Activated T-helper 9 cell treated with anti-CD3 and anti-CD28 coated beads, Interleukin-2, amount 50 U/mL, for 16 hours (primary cell): ENCODE measurements at places on chromosomes 16 and 17.

GRCh38 chr16:64925166-64925565 is 196.7 kb downstream of the CDH11 start:
- no peak for DNase-seq

DNA sequence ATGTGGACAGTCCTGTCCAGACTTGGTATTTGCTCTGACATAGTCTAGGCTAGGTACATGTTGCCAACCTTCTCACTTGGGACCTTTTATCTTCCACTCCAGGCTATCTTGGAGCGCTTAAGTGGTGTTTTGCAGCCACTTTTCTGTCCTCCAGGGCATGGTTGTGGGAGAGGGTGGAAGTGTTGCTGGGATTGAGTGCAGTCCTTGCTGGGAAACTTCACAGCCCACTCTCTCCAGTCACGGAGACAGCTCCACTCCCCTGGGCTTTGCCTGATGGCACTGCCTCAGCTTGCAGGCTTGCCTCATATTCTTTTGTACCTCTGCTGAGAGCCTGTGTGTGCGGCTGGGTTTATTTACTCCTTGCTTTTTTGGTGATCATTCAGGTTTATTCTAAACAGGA is 17.4 kb downstream of the RPA1 start:
- DNase-seq: no peak

- no peak for DNase-seq
Measured at GRCh38 chr17:28317966-28318758, 838 bp upstream of the TMEM97 start.

- DNase-seq: no peak
Measured at GRCh38 chr17:40980117-40980516, 4.0 kb downstream of the KRT40 start.

GRCh38 chr17:50213026-50214022 is 11.9 kb upstream of the COL1A1 start:
- DNase-seq: no peak

GRCh38 chr16:1070084-1070863 is 2.3 kb upstream of the SSTR5 start:
- DNase-seq: no peak

DNA sequence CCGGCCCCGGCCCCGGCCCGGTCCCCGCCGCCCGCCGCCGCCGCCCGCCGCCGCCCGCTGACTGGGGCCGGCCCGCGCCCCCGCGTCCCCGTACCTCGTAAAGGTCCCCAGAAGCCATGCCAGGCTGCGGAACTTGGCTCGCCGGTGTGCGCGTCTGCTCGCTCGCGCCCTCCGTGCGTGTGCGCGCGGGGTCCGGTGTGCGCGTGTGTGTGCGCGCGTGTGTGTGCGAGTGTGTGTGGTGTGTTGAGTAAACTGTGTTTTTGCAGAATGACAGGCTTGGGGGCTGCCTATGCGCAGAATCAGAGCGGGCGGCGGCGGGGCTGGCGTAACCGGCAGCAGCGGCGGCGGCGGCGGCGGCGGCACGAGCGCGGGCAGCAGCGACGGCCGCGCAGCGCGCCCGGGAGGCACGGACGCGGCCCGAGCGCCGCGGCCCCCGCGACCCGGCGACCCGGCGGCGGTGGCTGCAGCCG is 307 bp downstream of the CDYL2 start:
- peak; percentile 48 for DNase-seq

DNA sequence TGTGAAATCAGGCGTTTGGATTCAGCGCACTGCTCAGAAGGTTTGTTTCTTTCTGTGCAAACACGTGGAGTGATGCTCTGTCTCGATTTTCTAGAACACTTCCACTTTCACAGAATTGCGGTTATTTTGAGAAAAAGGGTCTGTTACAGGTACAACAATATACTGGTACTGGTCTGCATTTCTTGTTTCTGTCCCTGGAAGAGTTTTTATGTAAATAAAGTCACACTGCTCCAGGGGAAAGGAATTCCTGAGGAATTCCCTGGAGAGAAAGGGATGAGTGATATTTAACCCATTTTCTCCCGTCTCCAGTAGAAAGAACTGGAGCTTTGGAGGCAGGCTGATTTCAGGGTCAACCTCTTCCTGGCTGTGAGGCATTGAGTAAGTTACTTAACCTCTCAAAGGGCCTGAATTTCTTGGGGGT is 16.2 kb upstream of the RMI2 start:
- DNase-seq: no peak

DNA sequence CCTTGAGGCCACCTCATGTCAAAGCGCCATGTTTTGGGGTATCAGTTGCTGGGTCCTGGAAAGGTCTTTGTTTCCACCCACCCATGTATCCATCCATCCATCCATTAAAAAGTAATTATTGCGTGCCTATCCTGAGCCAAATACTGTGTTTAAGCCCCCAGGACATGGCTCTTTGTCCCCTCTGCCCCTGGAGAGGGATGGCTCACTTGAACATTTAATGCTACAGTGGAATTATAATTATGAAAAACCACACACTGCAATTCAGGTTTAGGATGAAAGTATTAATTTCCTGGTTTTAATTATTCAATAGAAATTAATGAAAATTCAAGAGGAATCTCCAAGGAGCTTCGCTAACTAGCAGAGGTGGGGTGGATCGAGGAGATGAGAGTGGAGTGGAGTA is 97.8 kb downstream of the MGAT5B start:
- DNase-seq: no peak

- DNase-seq: no peak
Measured at GRCh38 chr16:73032541-73033270, 15.2 kb downstream of the ZFHX3 start.

- DNase-seq: no peak
Measured at GRCh38 chr16:48393485-48394354, 8.5 kb upstream of the SIAH1 start.

DNA sequence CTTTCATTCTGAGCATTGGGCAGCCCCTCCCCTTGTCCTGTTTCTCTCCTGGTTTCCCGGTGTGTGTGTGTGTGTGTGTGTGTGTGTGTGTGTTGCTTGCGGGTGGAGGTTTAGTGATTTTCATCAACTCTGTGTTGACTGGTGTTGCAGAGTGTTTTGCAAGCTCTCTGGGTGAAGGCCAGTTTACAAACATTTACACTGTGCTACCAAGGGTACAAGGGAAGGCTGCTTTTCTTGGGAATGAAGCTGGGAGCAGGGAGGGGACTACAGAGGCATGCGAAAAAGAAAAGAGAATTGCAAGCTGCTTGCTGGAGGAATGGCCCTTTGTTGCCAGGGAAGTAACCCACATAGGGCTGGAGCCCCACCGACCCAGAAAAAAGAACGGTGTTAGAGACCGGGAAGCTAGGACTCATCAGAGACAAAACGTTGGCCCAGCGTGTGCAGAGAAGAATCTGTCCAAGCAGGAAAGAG is 29.6 kb downstream of the HS3ST3B1 start:
- no peak for DNase-seq

DNA sequence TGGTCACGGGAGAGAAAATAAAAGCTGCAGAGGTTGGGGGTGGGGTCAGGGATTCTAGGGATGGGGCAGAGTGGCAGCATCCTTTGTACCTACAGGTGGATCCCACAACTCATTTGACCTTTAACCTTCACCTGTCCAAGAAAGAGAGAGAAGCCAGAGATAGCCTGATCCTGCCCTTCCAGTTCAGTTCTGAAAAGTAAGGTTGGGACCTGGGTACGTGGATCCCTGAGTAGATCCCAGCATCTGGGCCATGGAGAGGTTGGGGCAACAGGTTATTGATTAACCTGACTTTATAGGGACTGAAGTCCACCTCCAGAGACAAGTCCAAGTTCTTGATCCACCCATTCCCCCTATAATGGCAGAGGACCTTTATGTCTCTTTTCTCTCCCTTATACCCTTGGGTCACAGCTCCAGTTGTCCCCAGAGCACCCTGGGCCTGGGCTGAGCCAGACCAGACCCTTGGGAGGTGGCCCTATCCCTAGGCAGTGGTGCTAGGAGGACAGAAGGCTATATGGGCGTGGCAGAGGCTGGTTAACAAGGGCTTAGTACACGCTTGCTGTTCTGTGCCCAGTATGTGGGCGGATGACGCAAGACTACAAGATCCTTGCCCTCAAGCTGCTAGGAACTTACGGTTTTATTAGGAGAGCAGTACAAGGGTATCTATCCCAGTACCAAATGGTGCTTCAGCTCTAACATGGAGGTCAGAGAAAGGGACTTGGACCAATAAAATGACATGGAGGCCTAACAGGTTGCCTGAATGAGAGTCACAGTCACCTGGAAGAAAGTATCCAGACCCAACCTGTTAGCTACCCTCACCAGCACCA is 3.3 kb downstream of the CLDN7 start:
- DNase-seq: no peak

DNA sequence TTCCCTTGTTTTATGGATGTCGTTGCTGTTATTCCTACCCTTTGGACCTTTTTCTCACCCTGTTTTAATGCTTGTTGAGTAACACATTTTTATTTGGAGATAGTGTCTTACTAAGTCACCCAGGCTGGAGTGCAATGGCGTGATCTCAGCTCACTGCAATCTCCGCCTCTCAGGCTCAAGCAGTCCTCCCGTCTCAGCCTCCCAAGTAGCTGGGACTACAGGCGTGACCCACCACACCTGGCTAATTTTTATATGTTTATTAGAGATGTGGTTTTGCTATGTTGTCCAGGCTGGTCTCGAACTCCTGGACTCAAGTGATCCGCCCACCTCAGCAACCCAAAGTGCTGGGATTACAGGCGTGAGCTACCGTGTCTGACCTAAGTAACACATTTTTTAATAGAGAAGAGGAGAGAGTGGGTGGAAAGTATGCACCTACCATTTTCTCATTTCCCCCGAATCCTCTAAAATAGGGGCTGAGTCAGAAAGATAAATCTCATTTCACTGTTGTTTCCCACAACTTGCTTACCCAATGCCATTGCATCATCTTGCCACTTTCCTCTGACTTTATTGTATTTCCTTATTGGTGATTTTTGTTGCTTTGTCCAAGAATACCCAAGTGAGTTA is 7.0 kb downstream of the DHX40 start:
- DNase-seq: no peak

DNA sequence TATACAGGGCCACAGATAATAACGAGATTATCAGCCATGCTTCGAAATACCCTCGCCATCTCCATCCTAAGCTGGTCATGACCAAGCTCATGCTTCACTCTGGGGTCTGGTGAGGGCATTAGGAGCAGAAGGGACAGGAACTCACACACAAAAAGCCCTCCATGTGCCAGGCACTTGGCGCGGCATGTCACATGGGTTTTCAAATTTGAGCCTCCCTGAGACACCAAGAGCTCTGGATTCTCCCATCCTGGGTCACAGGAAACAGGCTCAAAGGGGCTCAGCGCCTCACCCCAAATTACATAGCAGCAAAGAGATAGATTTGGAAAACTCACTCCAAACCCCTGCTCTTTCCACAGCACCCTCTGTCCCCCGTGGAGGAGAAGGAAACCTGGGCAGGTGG is 239.5 kb downstream of the GSG1L start:
- no peak for DNase-seq

GRCh38 chr17:4968486-4969046 is 949 bp upstream of the SPAG7 start:
- peak; percentile 26 for DNase-seq

DNA sequence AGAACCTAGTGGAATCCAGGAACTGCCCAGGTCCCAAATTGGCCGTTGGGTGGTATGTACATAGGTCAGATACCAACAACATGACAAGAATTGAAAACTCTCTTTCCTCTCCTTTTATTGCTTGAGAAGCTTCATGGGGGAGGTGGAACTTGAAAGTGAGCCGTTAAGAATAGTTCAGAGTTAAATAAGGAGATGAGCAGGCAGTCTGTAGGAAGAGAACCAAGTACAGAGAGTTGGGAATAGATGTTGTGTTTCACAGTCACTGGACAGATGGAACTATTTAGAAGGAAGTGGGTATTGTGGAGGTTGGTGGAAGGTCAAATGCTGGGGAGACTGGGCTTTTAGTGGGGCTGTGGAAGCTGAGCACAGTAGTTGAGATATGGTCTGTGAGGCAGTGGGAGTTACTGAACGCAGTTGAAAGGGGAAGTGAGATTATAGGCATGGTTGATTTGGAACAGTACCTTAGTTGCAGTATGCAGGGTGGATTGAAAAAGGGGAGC is 26.4 kb downstream of the ARHGAP44 start:
- DNase-seq: no peak

GRCh38 chr16:57184113-57184512 is 1.7 kb downstream of the PSME3IP1 start:
- DNase-seq: no peak

GRCh38 chr17:17603895-17604225 is 12.4 kb upstream of the PEMT start:
- DNase-seq: no peak

GRCh38 chr16:23538919-23539278 is 18.3 kb downstream of the EARS2 start:
- no peak for DNase-seq

DNA sequence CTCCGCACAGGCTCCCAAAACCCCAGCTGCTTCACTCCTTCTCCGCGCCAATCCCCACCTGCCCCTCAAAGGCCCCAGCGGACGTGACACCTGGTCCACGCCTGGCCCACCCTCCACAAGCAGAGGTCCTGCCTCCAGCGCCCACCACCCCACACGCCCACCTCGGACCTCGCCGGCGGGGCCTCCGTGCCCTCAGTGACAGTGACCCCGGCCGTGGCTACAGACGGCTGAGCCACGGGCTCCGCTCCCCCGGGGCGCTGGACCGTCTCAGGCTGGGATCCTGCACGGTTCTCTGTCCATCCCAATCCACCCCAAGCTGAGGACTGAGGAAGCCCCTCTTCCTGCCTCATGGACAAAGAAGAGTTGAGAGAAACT is 25.1 kb downstream of the PIEZO1 start:
- DNase-seq: no peak

GRCh38 chr17:79075446-79075750 is 774 bp downstream of the ENGASE start:
- DNase-seq: no peak

- no peak for DNase-seq
Measured at GRCh38 chr16:87740441-87740840, 25.3 kb downstream of the KLHDC4 start.

- no peak for DNase-seq
Measured at GRCh38 chr17:4054446-4054845, 88.4 kb downstream of the ZZEF1 start.

DNA sequence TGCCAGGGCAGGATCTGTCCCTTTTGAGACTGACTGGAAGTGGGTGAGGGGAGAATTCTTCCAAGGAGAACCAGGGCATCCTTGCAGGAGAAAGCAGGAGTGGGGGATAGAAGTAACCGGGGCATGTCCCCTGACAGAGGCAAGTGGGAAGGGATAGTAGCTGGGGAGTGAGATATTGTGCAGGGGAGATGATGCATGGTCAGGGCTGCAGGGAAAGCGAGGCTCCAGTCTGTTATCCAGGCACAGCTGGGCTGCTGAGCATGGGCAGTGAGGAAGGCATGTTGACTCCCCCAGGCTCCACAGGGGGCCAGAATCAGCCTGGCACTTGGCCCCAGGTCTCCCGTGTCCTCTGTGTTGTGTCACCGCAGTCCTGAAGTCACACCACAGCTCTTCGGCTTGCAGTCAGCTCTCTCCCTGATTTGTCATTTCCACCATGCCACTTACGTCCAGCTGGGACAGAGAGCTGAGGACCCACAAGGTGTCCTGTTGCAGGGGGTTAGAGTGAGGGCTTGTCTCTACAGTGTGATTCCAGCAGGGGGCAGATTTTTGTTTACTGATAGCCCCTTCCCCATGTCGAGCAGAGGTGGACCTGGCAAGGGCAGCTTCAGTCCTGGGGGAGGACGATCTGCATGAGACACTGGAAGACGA is 40.9 kb downstream of the B9D1 start:
- no peak for DNase-seq

- DNase-seq: no peak
Measured at GRCh38 chr17:64689106-64689505, 27.0 kb upstream of the SMURF2 start.
